ENCODE measurements at places on chromosomes 5 and 9.

GRCh38 chr9:35646153-35646532, 4.6 kb downstream of the SIT1 start:
- DNase-seq = no peak

GRCh38 chr5:142977363-142978051, 207.3 kb downstream of the ARHGAP26 start:
- peak; percentile 37 for DNase-seq

- no peak for DNase-seq
These were observed 87.1 kb downstream of the MEGF10 start for GRCh38 chr5:127377651-127378050.

GRCh38 chr5:122507581-122507980, 195.5 kb downstream of the SNCAIP start:
- DNase-seq = no peak

- no peak for DNase-seq
These were observed 3.9 kb downstream of the TBC1D2 start for GRCh38 chr9:98251551-98251950.

- DNase-seq = no peak
These were observed 146.7 kb upstream of the RAI14 start for GRCh38 chr5:34509392-34509791.

DNA sequence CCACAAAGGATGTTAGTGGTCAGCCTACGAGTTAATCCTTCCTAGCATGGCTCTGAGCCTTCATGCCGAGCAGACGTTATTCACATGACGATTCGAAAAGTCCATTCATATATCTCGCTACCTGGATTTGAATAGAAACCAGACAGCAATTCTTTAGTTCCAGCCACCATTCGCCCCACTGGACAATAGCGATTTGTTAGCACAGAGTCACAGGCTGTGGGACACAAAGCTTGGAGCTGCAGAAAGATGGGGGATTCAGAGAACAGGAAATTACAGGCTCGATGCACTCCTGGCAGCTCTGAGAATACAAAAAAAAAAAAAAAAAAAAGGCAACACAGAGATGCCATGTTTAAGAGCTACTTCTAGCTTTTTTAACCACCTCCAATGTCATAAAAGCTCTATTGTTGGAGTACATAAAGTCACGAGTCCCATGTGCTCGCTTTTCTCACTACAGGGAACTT, 110.7 kb downstream of the NR6A1 start:
- DNase-seq = peak; percentile 15

- DNase-seq = no peak
These were observed 49.2 kb upstream of the LIFR start for GRCh38 chr5:38605610-38606009.

- DNase-seq = no peak
These were observed 43.8 kb upstream of the DAB2IP start for GRCh38 chr9:121607434-121608167.

GRCh38 chr5:123907349-123907748, 395.4 kb downstream of the CSNK1G3 start:
- DNase-seq = no peak

DNA sequence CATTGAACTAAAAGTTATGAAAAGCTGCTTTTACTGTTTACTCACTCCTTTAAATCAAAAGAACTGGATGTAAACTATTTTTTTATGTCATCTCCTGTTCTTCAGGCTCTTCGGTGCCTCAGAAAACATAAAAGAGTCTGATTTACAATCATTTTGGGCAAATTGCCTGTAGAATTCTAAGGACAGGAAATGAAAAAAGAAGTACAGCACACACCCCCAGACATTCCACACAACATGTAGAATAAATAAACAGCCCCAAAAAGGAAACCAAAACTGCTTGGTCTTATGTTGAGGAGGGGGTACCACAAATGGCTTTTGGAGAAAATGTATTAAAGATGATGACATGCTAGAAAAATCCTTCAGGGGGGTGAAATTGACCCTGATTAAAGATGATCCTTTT, 57.2 kb downstream of the ITGA1 start:
- DNase-seq = no peak

GRCh38 chr9:117434566-117434965, 19.7 kb upstream of the ASTN2 start:
- DNase-seq = no peak

DNA sequence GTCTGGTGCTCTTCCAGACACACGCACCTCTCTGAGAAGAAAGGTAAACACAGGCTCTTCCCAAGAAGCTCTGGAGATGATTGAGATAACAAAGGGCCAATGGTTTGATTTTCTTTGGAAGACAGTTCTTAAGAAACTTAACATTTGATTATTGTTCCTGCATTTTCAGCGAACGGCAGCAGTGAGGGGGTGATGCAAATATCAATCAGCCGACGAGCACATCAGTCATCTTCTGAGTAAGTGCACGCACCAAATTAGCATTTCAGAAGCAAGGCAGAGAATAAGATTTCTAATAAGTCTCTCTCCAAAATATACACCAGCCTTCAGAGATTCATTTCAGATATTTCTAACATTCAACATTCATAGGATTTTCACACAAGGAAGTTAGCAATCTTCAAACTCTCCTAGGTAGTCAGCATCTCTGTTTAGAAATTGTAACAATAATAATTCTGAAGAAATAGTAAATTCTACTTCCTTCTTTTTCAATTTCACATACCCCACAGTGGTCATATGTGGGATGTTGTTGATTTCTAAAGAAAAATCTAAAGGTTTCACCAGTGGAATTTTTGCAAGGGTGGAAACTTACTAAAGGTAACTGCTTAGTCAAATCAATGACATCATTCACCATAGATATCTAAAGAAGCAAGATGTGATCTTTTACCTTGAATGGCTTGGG, 250.3 kb downstream of the SEC61B start:
- DNase-seq = no peak

DNA sequence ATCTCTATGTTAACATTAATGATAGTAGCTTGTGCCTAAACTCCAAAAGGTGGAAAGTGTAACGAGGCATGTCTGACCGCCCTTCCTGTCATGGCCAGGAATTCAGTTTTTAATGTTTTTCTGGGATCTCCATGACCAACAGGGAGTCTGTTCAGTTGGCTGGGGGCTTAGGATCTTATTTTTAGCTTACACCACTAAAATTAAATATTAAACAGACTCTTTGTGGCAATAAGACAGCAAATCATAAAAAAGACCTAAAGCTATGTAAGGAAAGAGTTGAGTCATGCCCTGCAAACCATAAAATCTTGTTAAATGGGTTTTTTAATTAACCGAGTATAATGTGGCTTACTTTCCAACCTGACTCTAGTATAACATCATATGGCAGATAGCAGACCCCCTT, 247.8 kb downstream of the DIRAS2 start:
- DNase-seq = no peak

- DNase-seq = no peak
These were observed 213.1 kb downstream of the AGTPBP1 start for GRCh38 chr9:85528607-85529006.

DNA sequence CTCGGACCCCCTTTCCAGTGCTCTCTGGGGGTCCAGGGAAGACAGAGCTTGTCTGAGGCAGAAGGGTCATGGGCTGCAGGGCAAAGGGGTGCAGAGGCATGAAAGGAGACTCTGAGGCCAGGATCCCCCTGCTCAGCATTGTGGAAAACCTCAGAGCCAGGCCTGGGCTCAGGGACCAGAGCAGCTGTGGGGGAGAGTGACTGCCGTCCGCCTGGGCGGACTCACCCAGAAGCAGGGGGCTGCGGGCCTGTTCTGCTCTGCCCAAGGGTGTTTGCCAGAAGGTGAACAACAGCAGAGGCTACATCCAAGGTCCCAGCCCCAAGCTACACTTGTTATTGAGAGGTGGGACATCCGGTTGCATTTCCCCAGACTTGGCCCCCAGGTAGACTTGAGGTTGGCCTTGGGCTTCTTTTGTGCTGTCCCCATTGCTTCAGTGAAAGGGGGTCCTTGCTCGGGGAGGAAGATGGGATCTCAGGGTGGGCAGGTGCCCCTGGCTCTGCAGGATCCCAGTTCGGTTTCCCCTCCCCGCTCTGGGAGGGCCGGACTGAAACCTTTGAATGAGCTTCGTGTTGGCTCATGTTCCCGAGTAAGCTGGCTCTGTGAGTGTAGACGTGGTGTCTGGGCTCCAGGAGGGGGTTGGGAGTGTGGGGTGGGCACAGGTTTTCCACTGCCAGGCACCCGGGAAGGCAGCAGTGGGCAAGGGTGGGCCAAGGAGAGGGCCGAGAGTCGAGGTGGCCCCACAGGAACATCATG, 92.1 kb downstream of the COL5A1 start:
- no peak for DNase-seq

GRCh38 chr9:69158471-69158870, 15.6 kb upstream of the TJP2 start:
- DNase-seq = no peak

DNA sequence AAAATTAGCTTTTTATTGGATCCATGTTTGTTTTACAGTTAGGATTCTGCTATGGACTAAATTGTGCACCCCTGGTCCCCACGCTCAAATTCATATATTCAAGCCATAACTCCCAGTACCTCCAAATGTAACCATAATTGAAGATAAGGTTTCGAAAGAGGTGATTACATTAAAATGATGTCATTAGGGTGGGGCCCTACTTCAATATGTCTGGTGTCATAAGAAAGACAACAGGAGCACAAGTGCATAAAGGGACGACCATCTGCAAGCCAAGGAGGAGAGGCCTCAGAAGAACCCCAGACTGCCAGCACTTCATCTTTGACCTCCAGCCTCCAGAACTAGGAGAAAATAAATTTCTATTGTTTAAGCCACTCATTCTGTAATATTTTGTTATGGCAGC, 7.4 kb upstream of the HNRNPA0 start:
- no peak for DNase-seq

GRCh38 chr9:27247756-27248155, 49.2 kb downstream of the EQTN start:
- peak; percentile 25 for DNase-seq

DNA sequence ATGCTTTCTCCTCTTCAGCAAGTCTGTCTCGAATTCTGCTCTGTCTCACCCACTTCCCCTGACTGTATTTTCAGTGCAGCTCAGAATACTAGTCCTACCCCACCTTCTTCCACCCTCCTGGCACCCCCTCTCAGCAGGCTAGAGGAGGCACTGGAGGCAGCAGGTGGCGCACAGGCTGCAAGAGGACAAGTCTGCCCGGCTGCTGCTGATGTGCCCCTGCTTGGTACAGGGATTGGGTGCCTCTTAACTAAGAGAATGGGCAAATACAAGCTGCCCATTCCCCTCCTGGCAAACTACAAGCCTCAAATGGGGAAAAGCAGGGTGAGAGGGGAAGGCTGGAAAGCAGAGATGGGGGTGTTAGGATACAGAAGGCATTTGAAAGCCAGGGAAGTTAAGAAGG, 5.1 kb downstream of the TLN1 start:
- DNase-seq = no peak

DNA sequence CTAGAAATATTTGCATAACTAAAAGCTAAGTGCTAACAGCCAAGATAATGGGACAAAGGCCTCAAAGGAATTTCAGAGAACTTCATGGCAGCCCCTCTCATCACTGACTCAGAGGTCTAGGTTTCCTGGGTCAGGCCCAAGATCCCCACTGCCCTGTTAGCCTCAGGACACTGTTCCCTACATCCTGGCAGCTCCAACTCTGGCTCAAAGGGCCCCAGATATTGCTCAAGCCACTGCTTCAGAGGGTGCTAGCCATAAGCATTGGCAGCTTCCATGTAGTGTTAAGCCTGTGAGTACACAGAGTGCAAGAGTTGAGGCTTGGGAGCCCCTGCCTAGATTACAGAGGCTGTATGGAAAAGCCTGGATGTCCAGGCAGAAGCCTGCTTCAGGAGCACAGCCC, 998.1 kb downstream of the TLE1 start:
- no peak for DNase-seq

- DNase-seq = no peak
These were observed 580.8 kb downstream of the BNC2 start for GRCh38 chr9:16289639-16290038.

DNA sequence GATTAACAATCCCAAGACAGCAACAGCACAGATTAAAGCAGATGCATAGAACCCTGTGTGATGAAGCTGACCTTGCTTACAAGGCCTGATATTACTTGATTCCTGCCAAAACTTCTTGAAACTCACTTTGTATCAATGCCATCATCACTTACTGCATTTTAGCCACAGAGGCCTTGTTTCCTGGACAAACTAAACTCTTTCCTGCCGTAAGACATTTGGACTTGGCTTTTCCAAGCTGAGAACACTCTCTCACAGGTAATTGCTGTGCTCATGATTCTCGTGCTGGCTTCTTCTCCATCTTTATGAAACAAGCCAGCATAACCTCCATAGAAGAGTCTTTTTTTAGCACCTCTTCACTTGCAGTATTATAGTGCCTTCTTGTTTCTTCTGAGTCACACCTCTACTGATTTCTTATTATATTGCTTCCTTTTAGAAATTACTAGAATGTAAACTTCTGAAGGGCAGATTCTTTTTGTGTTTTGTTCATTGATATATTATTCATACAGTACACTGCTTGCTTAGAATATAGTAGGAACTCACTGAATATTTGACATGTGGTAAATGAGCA, 456.5 kb upstream of the ZNF608 start:
- DNase-seq = no peak

DNA sequence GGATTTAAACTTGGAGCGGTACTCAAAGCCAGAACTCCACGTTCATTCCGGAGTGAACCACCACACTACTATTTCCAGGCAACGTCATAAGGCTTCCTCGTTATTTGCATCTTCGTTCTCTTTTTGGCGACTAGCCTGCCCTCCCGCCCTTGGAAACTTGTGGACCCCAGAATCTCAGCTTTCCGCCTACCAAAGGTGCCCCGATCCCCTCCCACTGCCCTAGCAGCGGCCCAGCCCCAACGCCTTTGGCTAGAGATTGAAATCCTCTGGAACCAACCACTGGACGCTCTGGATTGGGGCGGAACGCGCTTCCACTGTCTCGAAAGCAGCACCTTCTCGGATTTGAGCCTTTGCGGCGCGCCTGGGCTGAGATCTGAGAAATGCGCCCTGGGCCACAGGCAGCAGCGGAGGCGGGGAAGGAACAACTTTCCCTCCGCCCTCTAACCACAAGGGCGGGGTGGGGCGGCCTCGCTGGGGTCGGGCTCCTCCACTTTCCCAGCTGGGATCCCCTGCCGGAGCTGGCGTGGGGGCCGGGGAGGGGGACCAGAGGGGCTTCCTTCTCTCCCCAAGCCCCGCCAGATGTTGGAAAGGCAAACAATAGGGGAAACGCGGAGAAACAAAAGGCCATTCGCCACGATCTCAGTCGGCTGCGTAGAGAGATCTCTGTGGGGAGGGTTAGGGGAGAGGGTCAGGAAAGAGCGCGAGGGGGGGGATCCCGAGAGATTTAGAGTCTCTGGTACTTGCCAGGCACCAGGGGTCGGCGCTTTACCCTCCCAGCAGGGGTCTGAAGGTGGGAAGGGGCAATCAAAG, 1.3 kb downstream of the MOB3B start:
- DNase-seq = peak; percentile 54

Measured in GM13976 (cell line).